ENCODE measurements at places on chromosomes 1 and 21.

GRCh38 chr1:107480548-107481415 lies 339.9 kb downstream of the NTNG1 start:
- no peak for DNase-seq

DNA sequence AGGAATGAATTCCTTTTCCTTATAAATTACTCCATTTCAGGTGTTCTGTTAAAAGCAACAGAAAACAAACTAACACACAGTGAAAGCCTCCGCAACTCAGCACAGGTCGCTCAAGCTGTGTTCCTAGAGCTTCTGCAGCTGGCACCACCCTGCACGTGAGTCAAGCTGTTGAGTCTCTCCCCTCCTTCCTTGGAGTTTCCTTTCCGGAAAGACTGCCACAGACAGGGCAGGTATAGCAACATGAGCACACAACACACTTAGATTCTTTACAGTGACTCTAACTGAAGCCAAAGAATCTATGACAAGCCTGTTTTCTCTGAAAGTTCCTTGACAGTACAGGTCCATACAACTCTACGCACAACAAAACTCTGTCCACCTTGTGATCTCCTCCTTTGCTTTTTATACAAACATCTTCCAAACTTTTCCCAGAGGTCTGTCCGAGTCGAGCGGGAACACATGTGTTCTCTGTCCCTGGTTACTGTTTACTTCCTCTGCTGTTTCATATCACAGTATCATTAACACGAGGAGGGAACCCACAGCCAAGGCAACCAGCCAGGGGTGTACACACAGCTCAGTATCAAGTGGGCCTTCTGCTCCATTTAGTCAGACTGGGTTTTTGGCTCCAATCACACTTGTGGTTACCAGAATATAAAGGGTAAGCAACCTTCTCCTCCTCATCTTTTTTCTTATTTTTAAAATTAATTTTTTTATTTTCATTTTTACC lies 38.7 kb upstream of the DESI2 start:
- no peak for DNase-seq

DNA sequence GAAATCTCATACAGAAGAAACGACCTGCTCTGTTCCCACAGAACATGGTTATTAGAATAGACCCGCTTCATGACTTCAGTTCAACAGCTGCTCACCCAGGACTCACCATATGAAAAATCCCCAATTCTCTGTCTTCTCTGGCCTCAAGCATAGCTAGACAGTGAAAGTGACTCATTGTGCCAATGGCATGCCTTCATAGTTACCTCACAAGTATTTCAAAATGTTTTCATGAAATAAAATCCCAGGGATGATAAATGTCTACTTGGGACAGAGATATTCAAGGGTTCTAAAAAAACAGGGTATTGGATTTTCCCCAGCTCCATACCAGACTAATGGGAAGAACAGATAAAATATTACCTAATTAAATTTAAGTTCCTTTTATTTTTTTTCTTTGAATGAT lies 82.3 kb downstream of the NOTCH2 start:
- no peak for DNase-seq

DNA sequence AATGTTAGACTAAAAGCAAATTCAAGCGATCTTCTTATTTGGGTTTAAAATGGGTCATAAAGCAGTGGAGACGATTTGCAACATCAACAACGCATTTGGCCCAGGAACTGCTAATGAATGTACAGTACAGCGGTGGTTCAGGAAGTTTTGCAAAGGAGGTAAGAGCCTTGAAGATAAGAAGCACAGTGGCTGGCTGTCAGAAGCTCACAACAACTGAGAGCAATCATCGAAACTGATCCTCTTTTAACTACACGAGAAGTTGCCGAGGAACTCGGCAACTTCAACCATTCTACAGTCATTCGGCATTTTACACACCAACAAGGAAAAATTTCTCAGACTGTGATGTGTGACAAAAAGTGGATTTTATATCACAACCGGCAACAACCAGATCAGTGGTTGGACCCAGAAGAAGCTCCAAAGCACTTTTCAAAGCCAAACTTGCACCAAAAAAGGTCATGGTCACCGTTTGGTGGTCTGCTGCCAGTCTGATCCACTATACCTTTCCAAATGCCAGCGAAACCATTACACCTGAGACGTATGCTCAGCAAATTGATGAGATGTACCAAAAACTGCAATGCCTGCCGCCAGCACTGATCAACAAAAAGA lies 47.9 kb downstream of the ASH1L start:
- no peak for DNase-seq

- DNase-seq, result no peak
These were observed 23.6 kb upstream of the KIRREL1 start for GRCh38 chr1:157969697-157970485.

DNA sequence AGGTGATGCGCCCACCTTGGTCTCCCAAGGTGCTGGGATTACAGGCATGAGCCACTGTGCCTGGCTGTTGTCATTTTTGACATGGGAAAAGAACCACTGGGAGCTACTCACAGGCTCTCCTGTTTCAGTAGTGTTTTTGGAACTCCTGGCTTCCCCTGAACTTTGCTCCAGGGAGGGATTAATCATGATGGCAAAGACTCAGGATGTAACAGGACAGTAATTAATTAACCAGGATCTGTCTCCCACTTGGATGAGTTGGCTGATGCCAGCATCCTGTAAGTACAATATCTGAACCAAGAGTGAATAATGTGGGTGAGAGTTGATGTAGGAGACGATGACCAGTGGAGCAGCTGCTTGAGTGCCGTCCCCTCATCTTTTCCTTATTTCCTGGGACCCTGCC lies 4.9 kb downstream of the SFT2D2 start:
- DNase-seq, result no peak

GRCh38 chr1:59078866-59079265 lies 218.0 kb upstream of the FGGY start:
- DNase-seq, result no peak

- no peak for DNase-seq
These were observed 118.0 kb downstream of the ATP5PO start for GRCh38 chr21:33797565-33797964.

- no peak for DNase-seq
These were observed 166.1 kb upstream of the RGS18 start for GRCh38 chr1:191992118-191992517.

DNA sequence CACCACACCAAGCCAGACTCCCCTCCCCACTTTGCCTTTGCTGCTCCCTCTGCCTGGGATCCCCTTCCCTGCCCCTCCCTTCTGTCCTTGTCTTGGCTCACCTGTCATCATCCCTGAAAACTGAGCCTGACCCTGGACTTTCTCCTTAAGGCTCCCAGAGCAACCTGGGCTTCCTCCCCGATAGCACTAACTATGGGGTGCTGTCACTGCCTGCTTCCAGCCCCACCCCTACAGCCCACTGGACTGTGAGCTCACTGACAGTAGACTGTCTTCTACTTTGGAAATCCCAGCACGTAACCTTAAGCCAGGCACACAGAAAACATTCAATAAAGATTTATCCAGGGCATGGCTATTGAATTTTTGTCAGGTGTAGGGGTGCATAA lies 9.5 kb upstream of the CSF1 start:
- no peak for DNase-seq

GRCh38 chr1:4935807-4936206 lies 281.4 kb downstream of the AJAP1 start:
- no peak for DNase-seq

- no peak for DNase-seq
These were observed 53.9 kb upstream of the GNG4 start for GRCh38 chr1:235703506-235703905.

GRCh38 chr1:41608211-41608610 lies 123.7 kb upstream of the EDN2 start:
- no peak for DNase-seq

GRCh38 chr1:200258447-200259375 lies 151.1 kb downstream of the ZNF281 start:
- DNase-seq, result no peak

GRCh38 chr1:9466780-9467758 lies 72.2 kb upstream of the SLC25A33 start:
- DNase-seq, result no peak

- no peak for DNase-seq
These were observed 21.4 kb downstream of the SEC16B start for GRCh38 chr1:177948336-177948972.

DNA sequence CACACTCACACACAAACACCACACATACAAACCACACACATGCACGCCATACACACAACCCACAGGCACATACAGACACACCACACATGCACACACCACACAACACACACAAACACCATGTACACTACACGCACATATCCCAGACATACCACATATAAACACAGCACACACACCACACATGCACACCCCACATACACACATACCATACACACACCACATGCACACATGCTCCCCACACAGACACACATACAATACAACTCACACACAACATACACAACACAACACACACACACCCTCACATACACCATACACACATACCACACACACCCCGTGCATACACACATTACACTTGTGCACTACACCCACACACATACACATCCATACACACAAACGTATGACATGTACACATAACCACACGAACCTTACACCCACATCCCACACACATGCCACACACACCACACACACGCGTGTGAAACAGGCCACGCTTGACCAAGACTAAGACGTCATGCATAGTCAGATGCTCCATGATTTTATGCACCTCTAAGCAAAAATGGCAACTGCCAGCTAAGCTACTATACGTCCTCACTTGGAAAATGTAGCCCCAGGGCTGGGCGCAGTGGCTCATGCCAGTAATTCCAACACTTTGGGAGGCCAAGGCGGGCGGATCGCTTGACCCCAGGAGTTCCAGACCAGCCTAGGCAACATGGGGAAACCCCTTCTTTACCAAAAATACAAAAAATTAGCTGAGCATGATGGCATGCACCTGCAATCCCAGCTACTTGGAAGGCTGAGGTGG lies 77.4 kb upstream of the TMPRSS2 start:
- no peak for DNase-seq

- peak; percentile 10 for DNase-seq
These were observed at the start of gene PIK3CD for GRCh38 chr1:9651565-9652378. Gene PIK3CD (plus strand): TSS chr1:9651731. CDS start chr1:9710456, 58,725 bp downstream.

- DNase-seq, result no peak
These were observed 13.4 kb upstream of the PWP2 start for GRCh38 chr21:44093761-44094160.

DNA sequence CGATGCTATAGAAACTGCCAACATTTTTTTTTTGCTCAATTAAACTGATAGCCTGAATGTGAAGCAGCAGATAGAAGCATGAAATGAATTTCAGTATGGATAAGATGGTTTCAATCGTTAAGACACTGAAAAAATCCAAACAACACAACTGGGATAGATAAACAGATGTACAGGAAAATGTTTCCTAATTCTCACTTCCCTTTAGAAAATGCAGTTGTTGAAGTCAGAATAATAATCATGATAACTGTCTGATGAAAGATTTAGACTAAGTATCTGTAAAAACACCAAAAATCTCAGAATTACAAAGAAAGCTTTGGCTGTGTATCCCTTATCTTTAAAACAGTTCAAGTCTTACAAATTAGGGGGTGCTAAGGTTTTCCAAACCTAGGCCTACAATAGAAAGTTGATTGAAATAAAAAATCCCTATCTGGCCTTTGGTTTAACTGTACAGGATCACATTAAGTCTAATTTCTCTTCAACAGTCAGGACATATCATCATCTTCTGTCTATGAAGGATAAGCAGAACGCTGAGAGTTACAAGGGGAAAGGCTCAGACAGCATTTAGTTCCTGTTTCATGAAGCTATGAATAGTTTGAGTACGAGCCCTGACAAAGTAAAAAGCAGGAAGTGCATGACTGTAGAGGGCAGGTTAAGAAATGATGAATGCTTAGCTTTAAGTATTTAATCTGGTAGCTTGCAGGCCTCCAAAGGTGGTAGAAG lies 203.2 kb downstream of the APP start:
- no peak for DNase-seq

GRCh38 chr1:153344718-153345025 lies 4.0 kb downstream of the PGLYRP4 start:
- DNase-seq, result no peak

- DNase-seq, result no peak
These were observed 89.8 kb upstream of the ARHGAP29 start for GRCh38 chr1:94327001-94327690.

DNA sequence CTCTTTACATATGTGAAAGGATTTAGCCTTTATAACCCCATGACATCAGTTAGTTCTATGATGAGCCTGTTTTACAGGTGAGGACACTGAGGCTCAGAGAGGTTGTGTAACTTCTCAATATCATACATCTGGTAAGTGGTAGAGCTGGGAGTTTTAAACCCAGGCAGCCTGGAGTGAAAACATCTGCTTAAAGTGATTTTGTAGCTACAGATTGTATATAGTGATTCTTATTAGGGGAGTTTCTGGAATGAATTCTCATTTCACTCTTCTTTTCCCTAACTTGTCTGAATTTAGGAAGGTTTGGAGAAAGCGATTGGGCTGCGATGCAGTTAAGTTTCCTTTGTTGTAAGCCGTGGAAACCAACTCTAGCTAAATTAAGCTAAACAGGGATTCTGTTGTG lies 175.6 kb downstream of the CAMTA1 start:
- no peak for DNase-seq

DNA sequence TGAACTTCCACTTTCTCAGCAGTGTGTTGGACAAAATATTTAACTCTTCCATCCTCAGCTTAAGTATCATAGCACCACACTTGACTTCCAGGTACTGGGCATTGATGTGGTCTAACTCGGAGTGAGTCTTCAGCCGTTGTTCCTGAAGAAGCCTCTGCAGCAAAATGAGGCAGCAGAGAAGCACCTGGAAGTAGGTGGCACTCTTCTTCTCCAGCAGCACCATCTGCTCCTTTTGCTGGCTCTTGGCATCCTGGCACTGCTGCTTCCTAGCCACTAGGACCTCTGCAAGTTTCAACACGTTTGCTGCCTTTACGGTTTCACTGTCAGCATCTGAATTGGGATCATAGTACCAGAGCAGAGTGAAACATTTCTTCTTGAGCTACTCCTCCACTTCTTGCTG lies 162.5 kb upstream of the GORAB start:
- DNase-seq, result no peak

GRCh38 chr1:65418522-65419185 lies 1.8 kb upstream of the LEPR start:
- no peak for DNase-seq

DNA sequence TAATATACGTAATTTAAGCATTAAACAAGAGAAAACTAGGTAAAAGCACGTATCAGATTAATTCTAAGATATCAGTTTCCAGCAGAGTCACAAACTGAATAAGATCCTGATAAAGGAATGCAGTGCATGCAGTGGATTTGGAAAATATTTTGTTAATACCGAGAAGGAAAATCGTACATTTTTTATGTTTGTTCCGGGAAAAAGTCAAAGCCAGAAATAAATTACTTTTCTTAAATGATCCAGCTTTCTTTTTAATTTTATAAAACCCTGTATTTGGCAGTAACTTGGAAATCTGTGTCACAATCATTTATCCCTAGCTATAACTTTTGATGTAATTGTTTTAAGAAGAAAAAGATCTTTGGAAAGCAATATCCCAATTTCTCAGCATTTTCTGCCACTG lies 955 bp downstream of the PALMD start:
- no peak for DNase-seq

GRCh38 chr1:183227422-183228346 lies 41.6 kb downstream of the LAMC2 start:
- DNase-seq, result no peak

- no peak for DNase-seq
These were observed 6.1 kb upstream of the ELAPOR1 start for GRCh38 chr1:109107785-109108184.

Measured in effector CD4-positive, alpha-beta T cell (primary cell).